Breast epithelium (tissue), 4 donors: ENCODE measurements at places on chromosomes 4 and X. TPM values are rescaled to one million over a fixed set of nuclear protein-coding genes. Genes with fewer than 3 reads are reported as not detected.

- no peak for DNase-seq
- no peak overlapping the region for H3K27ac ChIP-seq
- H3K4me3 ChIP-seq, result no peak overlapping the region
- H3K27me3 ChIP-seq, result no peaks in the 10 kb centered on the region
- no peaks in the 10 kb centered on the region for H3K4me1 ChIP-seq
- H3K36me3 ChIP-seq, result no peaks in the 10 kb centered on the region
Observed at GRCh38 chrX:10398215-10398614, 222.2 kb downstream of the MID1 start.

DNA sequence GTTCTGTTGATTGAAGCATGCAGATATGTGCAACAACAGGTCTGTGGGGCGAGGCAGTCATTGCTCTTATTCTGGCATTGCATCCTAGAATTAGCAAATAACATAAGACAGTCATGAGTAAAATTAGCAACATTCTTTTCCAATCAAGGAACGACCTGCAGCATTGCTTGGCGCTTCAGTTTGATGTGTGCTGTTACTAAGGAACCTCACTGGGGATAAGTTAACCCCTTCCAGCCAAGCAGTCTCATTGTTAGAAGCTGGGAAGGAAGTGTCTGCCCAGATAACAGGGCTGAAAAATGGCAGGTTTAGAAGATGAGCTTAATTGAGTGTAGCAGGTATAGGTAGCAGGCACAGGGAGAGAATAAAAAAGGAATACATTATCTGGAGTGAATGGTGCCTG lies 55.4 kb downstream of the RBM46 start:
- no peaks in the 10 kb centered on the region for H3K4me1 ChIP-seq
- no peak for DNase-seq
- no peaks in the 10 kb centered on the region for H3K36me3 ChIP-seq

- H3K4me3 ChIP-seq, result no peak overlapping the region
- H3K36me3 ChIP-seq, result no peaks in the 10 kb centered on the region
- no peaks in the 10 kb centered on the region for H3K27me3 ChIP-seq
- DNase-seq, result no peak
- H3K27ac ChIP-seq, result no peak overlapping the region
Observed at GRCh38 chr4:14165222-14165920, 537.8 kb upstream of the BOD1L1 start.

GRCh38 chr4:80539190-80539589 lies 203.7 kb downstream of the CFAP299 start:
- H3K4me3 ChIP-seq, result no peak overlapping the region
- no peaks in the 10 kb centered on the region for H3K4me1 ChIP-seq
- no peak overlapping the region for H3K27ac ChIP-seq

DNA sequence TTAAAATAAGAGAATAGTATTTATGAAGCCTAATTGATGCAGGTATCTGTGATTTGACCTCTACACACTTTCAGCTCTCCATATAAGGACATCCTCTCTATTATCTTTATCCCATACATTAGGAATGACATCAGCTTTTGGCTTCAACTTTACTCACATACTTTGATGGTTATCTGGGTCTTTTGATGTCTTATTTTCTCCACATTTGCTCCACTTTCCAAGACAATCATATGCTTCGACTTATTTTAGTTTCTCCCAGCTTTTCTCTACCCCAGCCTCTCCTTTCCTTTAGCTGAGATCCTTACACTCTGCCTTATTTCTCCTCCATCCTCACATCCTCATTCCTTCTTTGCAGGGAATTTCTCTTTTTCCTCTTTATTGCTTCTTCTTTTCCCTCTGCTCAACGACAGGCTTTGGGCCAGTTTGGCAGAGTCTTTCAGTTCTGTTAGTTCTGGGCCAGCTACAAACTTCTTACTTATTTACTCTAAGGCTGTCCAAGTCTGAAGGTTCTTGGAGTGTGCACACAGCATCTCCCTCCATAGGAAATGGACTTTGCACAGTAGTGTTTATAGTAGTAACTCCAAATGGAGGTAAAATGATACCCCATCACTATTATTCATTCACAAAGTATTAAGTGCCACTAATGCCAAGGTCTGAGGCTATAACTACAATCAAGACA lies 50.5 kb downstream of the SLC4A4 start:
- no peak for DNase-seq
- H3K27ac ChIP-seq, result no peak overlapping the region
- no peak overlapping the region for H3K4me3 ChIP-seq
- no peaks in the 10 kb centered on the region for H3K36me3 ChIP-seq
- H3K27me3 ChIP-seq, result no peaks in the 10 kb centered on the region

GRCh38 chr4:59650861-59651260 lies 1549.3 kb upstream of the ADGRL3 start:
- no peak for DNase-seq
- no peak overlapping the region for H3K4me3 ChIP-seq

GRCh38 chrX:68754406-68754805 lies 74.4 kb upstream of the EFNB1 start:
- no peaks in the 10 kb centered on the region for H3K27me3 ChIP-seq
- no peak for DNase-seq
- H3K4me3 ChIP-seq, result no peak overlapping the region

MSX1 gene
- 8.5 TPM for total RNA-seq

DNA sequence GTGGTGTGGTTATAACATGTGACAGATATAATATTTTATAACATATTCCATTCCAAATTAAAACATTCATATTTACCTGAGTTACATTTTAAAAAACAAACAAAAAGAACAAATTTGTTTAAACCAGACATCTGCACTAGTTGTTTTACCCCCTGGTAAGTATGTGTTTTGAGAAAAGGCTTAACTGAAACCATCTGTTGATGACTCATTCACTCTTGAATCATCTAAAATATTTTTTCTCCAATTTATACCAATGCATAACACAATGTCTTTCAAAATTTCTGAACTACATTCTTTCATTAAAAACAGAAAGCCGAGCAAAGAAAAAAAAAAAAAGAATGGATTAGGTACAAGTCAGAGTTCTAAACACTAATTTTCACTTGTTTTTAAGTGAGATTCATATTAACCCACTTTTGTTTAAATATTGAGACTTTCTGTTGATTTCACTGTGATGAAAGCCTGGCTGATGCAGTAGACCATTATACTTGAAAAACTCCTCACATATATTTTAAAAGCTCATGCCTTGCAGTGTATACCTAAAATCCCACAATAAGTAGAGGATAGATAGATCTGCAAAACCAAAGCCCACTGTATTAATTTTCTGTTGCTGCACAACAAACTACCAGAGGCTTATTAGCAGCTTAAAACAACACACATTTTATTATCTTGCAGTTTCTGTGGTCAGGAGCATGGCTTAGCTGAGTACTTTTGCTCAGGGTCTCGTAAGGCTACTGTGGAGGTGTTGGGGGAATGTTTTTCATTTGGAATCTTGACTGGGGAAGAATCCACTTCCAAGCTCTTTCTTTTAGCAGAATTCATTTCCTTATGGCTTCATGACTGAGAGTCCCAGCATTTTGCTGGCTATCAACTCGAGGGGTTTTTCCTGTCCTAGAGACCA lies 221.5 kb downstream of the PCDH18 start:
- no peaks in the 10 kb centered on the region for H3K4me1 ChIP-seq
- H3K36me3 ChIP-seq, result no peaks in the 10 kb centered on the region
- no peaks in the 10 kb centered on the region for H3K27me3 ChIP-seq
- no peak overlapping the region for H3K4me3 ChIP-seq
- H3K27ac ChIP-seq, result peak overlapping the region; percentile 4
- no peak for DNase-seq

- H3K36me3 ChIP-seq, result no peaks in the 10 kb centered on the region
- no peaks in the 10 kb centered on the region for H3K4me1 ChIP-seq
- no peak overlapping the region for H3K27ac ChIP-seq
- no peaks in the 10 kb centered on the region for H3K27me3 ChIP-seq
- no peak overlapping the region for H3K4me3 ChIP-seq
Observed at GRCh38 chrX:21959362-21960051, 19.0 kb downstream of the SMS start.

GRCh38 chrX:24146283-24146949 lies 3.1 kb upstream of the ZFX start:
- DNase-seq, result no peak
- H3K36me3 ChIP-seq, result no peaks in the 10 kb centered on the region
- peak overlapping the region; percentile 13 for H3K4me3 ChIP-seq
- peaks cover 4% of the 10 kb centered on the region for H3K4me1 ChIP-seq
- H3K27ac ChIP-seq, result peak overlapping the region; percentile 99
- no peaks in the 10 kb centered on the region for H3K27me3 ChIP-seq

GRCh38 chrX:11899091-11899490 lies 141.1 kb downstream of the MSL3 start:
- H3K27me3 ChIP-seq, result peaks cover 11% of the 10 kb centered on the region
- no peak for DNase-seq
- H3K36me3 ChIP-seq, result no peaks in the 10 kb centered on the region
- no peak overlapping the region for H3K27ac ChIP-seq
- no peak overlapping the region for H3K4me3 ChIP-seq
- no peaks in the 10 kb centered on the region for H3K4me1 ChIP-seq

GRCh38 chr4:7929118-7929951 lies 10.3 kb downstream of the AFAP1 start:
- peak; percentile 78 for DNase-seq
- peak overlapping the region; percentile 19 for H3K4me3 ChIP-seq
- H3K27me3 ChIP-seq, result no peaks in the 10 kb centered on the region
- H3K4me1 ChIP-seq, result peaks cover 5% of the 10 kb centered on the region
- peak overlapping the region; percentile 29 for H3K27ac ChIP-seq
- no peaks in the 10 kb centered on the region for H3K36me3 ChIP-seq

DNA sequence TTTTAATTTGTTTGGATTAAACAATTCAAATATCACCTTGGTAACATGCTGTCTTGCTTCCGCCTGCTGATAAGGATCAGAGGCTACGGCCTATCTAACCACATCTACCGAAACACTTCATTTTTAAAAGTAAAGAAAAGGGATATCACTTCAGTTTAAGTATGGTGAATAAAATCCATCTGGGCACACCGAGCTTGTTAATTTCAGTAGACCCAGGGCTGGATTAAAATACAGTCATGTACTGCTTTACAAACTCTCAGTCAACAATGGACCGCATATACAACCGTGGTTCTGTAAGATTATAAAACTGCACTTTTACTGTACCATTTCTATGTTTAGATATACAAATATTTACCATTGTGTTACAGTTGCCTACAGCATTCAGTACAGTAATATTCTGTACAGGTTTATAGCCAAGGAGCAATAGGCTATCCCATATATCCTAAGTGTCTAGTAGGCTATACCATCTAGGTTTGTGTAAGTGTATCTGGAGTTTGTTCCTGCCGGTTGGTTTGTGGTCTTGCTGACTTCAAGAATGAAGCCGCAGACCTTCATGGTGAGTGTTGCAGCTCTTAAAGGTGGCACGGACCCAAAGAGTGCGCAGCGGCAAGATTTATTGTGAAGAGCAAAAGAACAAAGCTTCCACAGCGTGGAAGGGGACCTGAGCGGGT lies 40.0 kb downstream of the SEPTIN11 start:
- no peak overlapping the region for H3K27ac ChIP-seq
- no peak overlapping the region for H3K4me3 ChIP-seq
- no peaks in the 10 kb centered on the region for H3K4me1 ChIP-seq

GRCh38 chr4:182531555-182532162 lies 288.5 kb downstream of the TENM3 start:
- no peaks in the 10 kb centered on the region for H3K27me3 ChIP-seq
- no peaks in the 10 kb centered on the region for H3K36me3 ChIP-seq
- no peak for DNase-seq
- no peak overlapping the region for H3K27ac ChIP-seq
- no peak overlapping the region for H3K4me3 ChIP-seq
